ENCODE measurements at places on chromosomes 2 and 18.

DNA sequence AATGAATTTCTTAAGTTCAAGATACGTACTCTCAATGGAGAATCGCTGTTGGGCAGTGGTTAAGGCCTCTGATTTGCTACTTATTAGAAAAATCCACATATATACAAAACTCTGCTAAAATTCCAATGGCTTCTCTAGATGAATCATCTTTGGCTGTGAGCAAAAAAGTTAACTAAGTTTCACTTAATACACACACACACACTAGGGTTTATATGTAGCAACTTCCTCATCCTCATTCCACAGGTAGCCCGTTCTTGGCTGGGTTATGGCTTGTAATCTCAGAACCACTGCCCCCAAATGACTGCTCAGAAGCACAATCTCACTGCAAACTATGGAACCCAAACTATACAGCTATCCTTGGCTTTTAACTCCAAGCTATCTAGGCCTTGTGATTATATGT lies 99.7 kb downstream of the SMAD2 start:
- H3K4me3 ChIP-seq = no peak overlapping the region
- no peak for DNase-seq
- peaks cover 9% of the 10 kb centered on the region for H3K36me3 ChIP-seq
- no peaks in the 10 kb centered on the region for H3K27me3 ChIP-seq
- H3K27ac ChIP-seq = no peak overlapping the region

DNA sequence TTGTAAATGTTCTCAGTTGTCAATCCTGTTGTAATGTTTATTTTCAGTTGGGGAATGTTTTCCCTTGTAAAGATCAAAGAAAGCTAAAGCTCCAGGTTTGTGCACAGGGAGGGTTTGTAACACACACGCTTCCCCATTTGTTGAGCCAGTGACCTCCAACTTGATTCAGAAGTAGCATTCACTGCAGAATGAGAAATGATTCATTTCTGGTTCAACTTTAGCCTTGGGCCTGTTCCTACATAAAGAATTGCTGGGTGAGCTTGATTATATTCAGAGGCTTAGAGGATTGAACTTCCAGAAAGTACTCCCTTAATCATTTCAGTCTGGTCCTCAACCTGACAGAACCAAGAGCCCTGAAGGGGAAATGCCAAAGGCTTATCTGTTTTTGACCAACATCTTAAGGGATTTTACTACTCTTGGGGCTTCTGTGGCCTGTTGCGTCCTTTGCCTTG lies 70.6 kb upstream of the CAVIN2 start:
- DNase-seq = no peak
- H3K4me3 ChIP-seq = no peak overlapping the region
- H3K36me3 ChIP-seq = no peaks in the 10 kb centered on the region

DNA sequence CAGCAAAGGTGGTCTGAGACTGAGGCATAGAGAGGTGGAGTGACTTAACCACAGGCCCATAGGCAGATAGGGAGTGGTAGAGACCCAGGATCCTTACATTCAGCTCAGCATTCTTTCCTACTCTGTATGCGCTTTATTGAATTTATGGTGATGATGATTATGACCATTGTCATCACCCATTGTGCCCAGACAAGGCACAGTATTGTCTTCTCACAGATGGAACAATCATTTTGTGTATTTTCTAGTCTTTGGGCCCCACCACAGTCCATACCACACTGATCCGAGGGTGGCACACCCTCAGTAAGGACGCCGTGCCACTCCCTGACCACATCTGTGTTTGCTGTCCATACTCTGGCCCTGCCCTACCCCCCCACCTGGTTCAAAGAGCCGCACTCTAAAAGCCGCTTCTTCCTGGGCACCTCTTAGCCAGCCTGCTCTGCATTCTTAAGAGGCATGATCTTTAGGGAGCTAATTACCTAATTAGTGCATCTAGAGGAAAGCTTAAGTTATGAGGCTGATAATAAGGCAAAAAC lies 179.6 kb upstream of the SMAD2 start:
- no peak overlapping the region for H3K4me3 ChIP-seq
- no peaks in the 10 kb centered on the region for H3K4me1 ChIP-seq
- no peaks in the 10 kb centered on the region for H3K27me3 ChIP-seq
- no peak overlapping the region for H3K27ac ChIP-seq
- no peaks in the 10 kb centered on the region for H3K36me3 ChIP-seq
- no peak for DNase-seq

DNA sequence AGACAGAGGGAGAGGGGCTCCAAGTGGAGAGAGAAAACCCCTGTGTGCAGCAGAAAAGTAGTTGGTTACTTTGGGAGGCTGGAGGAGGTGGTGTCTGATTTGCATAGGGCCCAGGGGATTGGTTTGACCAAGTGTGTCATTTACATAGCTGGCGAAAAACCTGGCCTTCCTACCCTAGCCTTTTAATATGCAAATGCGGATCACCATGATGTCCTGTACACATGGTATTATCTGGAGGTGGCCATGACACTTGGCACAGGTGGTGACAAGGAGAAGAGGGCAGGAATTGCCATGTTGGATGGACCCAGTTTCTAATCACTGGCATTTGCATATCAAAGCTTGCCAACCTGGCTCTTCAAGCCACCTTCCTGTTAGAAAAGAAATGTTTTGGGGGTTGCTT lies 120.8 kb upstream of the CHAC2 start:
- no peak overlapping the region for H3K4me3 ChIP-seq
- no peak overlapping the region for H3K27ac ChIP-seq
- no peaks in the 10 kb centered on the region for H3K4me1 ChIP-seq
- no peaks in the 10 kb centered on the region for H3K36me3 ChIP-seq

DNA sequence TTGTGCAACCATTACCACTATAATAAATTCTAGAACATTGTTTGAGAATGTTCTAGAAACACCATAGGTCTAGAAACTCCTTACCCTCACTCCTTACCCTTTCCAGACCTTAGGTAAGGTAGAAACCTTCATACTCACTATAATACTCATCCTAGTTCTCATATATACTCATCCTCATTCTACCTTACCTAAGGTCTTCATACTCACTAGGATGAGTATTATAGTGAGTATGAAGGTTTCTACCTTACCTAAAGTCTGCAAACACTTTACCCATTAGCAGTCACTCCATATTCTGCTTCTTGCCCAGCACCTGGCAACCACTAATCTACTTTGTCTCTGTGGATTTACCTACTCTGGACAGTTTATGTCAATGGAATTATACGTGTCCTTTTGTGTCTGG lies 75.0 kb downstream of the TMEM185B start:
- H3K4me3 ChIP-seq = no peak overlapping the region
- DNase-seq = no peak
- H3K36me3 ChIP-seq = no peaks in the 10 kb centered on the region
- H3K27ac ChIP-seq = no peak overlapping the region
- no peaks in the 10 kb centered on the region for H3K4me1 ChIP-seq
- no peaks in the 10 kb centered on the region for H3K27me3 ChIP-seq

DNA sequence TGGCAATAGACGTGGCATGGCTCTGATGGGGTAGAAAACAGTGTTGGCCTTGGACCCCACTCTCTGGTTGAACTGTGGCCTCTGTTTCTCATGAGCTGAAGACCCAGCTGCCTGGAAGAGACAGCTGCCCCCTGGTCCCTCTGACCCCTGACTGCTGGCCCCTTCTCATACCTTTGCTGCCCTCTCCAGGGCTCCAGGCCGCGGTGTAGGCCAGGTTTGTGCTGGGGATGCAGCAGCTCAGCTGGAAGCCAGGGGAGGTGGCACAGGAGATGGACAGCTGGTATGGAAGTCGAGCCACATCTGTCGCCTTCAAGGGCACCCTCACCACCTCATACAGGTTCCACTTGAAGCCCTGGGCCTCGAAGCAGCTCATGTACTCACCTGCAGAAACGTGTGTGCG lies 31.7 kb upstream of the SELENOI start:
- H3K36me3 ChIP-seq = no peaks in the 10 kb centered on the region
- DNase-seq = no peak
- H3K27me3 ChIP-seq = no peaks in the 10 kb centered on the region
- no peak overlapping the region for H3K4me3 ChIP-seq

- H3K27me3 ChIP-seq = no peaks in the 10 kb centered on the region
- no peak overlapping the region for H3K27ac ChIP-seq
- no peak for DNase-seq
Observed at GRCh38 chr2:121532347-121532766, 1.7 kb downstream of the RNU4ATAC start.

DNA sequence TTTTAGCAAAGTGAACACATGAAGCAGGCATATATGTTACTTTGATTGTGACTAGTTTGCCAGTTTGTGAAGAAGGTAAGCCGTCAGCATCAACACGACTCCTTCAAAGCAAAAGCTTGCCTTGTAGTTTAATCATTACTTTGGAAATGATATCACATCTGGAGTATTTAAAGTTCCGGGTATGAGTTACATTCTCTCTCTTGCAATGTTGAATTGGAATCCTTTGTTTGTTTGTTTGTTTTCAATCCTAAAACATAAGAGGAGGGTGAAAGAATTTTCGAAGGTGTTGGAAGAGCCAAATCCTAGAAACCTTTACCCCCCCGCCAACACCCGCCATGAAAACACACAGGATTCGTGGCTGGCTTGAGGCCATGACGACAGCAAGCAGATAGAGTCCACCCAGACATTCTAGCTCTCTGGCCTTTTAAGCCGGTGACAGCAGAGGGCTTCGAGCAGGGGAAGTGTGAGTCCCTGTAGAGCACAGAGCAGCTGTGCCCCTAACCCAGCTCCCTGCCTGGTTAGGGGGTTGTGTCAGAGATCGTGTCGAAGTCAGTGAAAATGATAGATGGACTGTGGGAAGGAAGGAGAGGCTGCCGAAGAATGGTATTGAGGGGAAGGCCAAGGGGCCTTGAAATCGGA lies 103.8 kb upstream of the SMIM21 start:
- H3K27me3 ChIP-seq = no peaks in the 10 kb centered on the region
- DNase-seq = no peak
- no peaks in the 10 kb centered on the region for H3K36me3 ChIP-seq

DNA sequence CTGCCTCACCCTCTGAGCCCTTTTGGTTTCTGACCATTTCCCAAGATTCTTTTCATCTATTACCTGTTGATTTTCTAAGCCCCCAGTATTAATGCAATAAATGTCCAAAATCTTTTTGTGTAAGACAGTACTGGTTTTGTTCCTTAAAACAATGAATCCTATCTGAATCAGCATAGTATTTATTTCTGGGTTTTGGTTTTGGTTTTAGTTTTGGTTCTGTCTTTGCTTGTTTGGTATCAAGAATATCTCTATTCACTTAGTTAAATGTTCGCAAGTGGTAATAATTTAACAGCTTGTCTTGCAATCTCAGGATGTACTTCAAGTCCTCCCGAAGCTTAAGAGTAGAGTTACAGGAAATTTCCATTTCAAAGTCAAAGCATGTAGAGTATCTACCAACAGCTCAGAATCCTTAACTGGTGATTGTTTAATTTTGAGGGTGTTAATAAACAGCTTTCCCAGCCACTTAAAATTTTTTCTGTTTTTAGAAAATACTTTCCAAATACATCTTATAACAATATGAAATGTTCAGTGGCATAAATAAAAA lies 67.7 kb upstream of the NEDD4L start:
- H3K4me3 ChIP-seq = no peak overlapping the region
- H3K36me3 ChIP-seq = no peaks in the 10 kb centered on the region
- H3K4me1 ChIP-seq = no peaks in the 10 kb centered on the region
- H3K27ac ChIP-seq = no peak overlapping the region

DNA sequence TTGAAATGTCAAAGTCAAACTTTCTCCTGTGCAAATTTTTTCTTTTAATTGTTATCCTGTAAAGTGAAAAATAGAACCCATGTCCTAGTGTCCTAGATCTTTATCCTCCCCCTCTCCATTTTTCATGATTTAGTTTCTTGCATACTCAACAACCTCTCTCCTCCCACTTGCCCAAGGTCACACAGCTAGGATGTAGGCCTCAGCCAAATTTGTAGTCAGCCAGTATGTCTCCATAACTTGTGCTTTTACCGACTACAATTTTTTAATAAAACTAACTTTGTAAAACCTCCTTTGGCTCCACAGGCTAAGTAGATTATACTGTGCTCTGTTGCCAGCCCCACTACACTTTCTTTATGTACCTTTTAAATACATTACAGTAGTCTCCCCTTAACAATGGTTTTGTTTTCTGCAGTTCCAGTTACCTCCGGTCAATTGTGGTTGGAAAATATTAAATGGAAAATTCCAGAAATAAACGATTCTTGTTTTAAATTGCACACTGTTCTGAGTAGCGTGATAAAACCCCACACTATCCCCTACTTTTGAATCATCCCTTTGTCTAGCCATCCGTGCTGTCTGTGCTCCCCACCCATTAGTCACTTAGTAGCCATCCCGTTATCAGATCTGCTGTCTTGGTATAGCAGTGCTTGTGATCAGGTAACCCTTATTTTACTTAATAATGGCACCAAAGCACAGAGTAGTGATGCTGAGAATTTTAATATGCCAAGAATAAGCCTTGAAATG lies 22.8 kb downstream of the GULP1 start:
- H3K27me3 ChIP-seq = no peaks in the 10 kb centered on the region
- H3K4me3 ChIP-seq = no peak overlapping the region
- H3K4me1 ChIP-seq = no peaks in the 10 kb centered on the region
- H3K27ac ChIP-seq = no peak overlapping the region

GRCh38 chr2:135931776-135932443 lies 53.5 kb downstream of the DARS1 start:
- H3K27me3 ChIP-seq = no peaks in the 10 kb centered on the region
- peak; percentile 15 for DNase-seq
- H3K27ac ChIP-seq = no peak overlapping the region
- peaks cover 41% of the 10 kb centered on the region for H3K36me3 ChIP-seq
- no peak overlapping the region for H3K4me3 ChIP-seq
- no peaks in the 10 kb centered on the region for H3K4me1 ChIP-seq

GRCh38 chr2:9231291-9232165 lies 24.9 kb downstream of the ASAP2 start:
- no peak for DNase-seq
- H3K4me1 ChIP-seq = no peaks in the 10 kb centered on the region
- peaks cover 9% of the 10 kb centered on the region for H3K27me3 ChIP-seq
- no peak overlapping the region for H3K4me3 ChIP-seq
- no peak overlapping the region for H3K27ac ChIP-seq
- no peaks in the 10 kb centered on the region for H3K36me3 ChIP-seq

DNA sequence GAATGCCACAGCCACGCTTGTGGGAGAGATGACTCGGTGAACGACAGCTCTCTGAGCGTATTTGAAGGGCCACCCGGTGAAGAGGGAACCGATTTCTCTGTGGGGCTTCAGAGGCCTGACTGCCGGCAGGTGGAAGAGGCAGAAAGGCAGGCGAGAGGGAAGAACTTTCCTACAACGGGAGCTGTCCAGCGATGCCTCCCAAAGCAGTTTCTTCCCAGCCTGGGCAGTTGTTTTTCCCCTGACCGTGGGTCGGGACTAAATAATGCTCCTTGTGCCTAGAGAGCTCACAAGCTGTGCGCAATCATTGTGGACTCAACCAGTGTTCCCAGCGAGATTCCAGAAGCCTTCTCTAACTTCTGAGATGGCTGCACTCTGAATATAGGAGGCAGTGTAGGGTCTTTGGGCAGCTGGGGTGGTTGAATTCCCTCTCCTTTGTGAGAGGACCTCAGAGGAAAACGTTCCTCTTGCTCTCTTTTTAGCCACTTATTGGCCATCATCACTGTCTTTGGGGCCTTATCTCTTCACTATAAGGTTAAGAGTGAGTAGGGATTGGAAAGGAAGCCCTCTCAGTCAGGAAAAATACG lies 710 bp downstream of the SEC11C start:
- H3K4me3 ChIP-seq = peak overlapping the region; percentile 85
- H3K36me3 ChIP-seq = no peaks in the 10 kb centered on the region
- peak overlapping the region; percentile 98 for H3K27ac ChIP-seq
- peaks cover 7% of the 10 kb centered on the region for H3K27me3 ChIP-seq
- H3K4me1 ChIP-seq = peaks cover 43% of the 10 kb centered on the region

All from CD4-positive, CD25-positive, alpha-beta regulatory T cell (primary cell).